ENCODE measurements at places on chromosomes 7 and 10. TPM values are rescaled to one million over a fixed set of nuclear protein-coding genes. Genes with fewer than 3 reads are reported as not detected.

DNA sequence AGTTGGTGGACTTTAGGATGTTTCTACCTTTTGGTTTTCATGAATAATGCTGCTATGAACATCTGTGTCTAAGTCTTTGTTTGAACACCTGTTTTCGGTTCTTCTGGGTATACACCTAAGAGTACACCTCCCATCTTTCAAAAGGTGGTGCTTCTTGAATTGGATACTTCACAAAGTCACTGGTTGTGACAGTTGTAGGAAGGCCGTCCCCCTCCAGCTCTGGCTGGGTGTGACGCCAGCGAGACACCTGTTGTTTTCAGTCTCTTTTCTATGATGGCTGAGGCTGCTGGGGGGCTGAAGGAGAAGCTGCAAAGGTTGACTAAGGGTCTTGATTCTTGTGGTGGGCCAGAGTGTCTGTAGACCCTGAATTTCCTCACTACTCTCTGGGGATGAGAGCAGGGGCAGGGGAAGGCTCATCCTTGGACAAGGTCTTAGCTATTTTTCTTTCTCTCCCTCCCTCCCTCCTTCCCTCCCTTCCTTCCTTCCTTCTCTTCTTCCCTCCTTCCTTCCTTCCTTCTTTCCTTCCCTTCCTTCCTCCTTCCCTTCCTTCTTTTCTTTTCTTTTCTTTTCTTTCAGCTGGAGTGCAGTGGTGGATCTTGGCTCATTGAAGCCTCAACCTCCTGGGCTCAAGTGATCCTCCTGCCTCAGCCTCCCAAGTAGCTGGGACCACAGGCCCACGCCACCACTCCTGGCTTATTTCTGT is 5.6 kb downstream of the NEURL1 start:
- no peak for DNase-seq

GRCh38 chr7:44618753-44619152 is 12.3 kb downstream of the OGDH start:
- no peak for DNase-seq

DNA sequence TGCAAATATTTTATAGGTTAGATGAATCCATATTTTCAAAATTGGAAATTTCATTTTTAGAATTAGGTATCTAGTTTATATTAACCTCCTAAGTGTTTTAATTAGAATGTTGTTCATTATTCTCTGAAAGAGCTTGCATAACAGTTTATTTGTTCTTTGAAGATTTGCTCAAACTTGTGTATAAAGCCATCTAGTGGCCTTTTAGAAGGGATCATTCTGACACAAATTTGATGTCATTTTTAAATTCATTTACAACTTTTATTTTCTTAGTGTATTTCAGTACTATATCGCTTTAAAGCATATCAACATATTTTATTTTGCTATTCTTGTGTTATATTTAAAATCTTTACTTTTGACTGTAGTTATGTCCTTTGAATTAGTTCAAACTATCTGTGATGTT is 527.0 kb upstream of the NRG3 start:
- DNase-seq: no peak

GRCh38 chr10:12156367-12157123 is 27.1 kb downstream of the SEC61A2 start:
- no peak for DNase-seq

DNA sequence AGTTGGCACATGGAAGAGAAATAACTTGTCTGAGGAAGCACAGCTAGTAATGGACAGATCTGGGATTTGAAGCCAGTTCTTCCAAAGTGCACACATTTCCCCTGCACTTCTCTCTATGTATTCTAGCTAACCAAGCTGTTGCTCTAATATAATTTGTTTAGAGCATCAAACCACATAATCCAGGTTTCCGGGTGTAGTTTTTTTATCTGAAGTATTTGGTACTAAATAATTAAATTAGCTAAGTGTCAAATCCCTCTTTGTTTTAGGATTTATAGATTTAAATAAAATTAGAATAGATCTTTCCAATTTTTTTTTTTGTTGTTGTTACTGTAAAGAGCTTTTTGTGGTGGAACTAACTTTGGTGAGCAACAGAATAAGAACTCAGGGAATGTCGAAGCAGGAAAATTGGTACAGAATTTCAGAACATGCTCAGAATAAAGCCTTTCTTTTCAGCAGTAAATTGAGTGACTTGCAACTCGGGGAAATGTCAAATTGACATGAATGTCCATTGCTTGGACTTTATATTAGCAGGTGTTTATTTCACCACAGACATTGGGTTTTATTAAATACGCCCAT is 33.7 kb downstream of the CAMK1D start:
- DNase-seq: no peak

GRCh38 chr10:110803239-110803749 is 68.4 kb upstream of the PDCD4 start:
- DNase-seq: no peak

DNA sequence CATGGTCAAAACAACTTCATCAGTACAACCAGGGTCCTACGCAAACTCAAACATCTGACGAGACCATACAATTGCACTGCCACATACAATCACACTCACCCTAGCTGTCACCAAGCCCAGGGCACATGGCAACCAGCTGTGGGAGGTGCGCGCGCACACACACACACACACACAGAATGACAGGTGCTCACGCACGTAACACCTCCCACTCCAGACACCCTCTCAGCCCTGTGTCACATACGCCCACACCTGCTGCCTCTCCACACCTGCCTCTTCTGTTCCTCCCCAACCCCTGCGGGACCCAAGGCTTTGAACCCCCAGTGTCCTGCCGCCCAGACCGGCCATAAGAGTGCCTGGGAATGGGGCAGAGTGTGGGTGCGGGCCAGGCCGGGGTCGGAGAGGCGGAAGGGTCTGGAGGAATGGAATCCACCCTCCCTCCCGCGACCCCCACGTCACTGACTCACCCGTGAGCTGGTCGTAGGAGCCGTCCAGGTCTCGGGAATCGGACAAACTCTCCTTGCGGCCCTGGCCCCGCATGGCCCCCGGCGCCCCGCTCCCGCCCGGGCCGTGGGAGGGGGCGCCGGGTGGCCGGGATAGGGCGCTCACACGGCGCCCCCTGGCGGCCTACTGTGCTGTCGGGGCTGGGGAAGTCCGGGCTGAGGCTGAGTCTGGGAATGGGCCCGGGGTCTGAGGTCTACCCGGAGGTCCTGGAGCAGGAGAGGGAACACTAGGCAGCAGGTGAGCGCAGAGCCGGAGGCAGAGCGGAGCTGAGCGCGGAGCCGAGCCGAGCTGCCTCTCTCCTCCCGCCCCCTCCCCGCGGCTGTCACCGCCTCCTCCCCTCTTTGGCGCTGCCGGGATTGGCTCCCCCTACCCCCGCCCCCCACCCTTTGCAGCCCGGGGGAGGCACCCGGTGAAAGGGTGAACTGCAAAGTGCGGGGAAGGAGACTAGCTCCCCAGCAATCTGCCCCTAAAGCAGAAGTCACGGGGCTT is at the start of gene KCNIP2:
TSS of gene KCNIP2 (minus strand) at position 769 of the 990 bp plus-strand sequence. CDS start at position 537, 232 bp downstream.
- peak; percentile 30 for DNase-seq

LDB3 gene
- 4.3 TPM for total RNA-seq

Measured in left colon (tissue), 2 donors.